ENCODE measurements at places on chromosomes 3 and 15.

DNA sequence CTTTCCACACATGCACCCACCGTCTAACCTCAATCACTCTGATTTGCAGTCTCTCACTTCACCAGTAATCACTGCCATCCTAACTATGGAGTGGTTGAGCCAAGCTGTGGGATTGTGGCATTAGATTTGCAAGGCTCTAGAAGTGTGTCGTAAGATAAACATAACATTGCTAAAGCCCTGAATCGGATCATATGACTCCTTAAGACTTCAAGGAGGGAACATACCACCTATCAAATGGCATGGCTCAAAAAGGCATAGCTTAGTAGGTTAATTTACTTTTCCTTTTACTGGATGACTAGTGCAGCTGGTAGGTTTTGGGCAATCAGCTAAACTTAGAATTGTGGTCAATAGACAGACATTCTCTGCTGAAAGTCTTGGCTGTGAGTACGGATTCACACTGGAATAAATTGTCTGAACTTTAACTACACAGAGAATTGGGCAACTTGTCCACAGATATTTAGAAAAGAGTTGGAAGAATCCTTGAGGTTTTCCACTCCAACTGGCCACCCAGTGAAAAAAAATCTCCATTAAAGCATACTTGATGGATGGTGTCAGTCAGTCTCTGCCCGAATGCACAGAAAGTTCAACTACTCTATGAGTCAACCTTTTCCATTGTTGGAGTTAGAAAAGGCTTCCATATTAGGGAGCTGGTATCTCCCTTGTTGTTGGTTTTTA lies 476.7 kb upstream of the CBLB start:
- no peak for DNase-seq

- DNase-seq = no peak
These were observed 155.1 kb upstream of the CNTN4 start for GRCh38 chr3:1943395-1944118.

- no peak for DNase-seq
These were observed 389.8 kb upstream of the KCNMB2 start for GRCh38 chr3:178146406-178146831.

GRCh38 chr3:102087236-102087635 lies 237.9 kb downstream of the NFKBIZ start:
- no peak for DNase-seq

- DNase-seq = no peak
These were observed 1.2 kb downstream of the GBE1 start for GRCh38 chr3:81760215-81760614.

DNA sequence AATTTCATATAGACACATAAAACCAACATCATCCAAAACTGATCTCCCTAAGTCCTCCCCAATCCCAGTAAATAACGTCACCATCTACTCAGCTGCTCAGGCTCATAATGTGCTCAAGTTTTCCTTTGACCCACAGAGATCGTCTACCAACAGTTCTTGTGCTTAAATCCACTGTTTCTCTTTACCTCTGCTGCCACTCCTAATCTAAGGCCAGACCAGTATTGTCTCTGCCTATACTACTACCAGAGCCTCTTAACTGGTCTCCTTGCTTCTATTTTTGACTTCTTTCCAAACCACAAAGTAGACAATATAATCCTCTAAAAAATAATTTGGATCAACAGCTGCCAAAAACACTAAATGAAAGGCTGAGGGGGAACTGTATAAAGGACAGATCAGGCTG lies 65.3 kb downstream of the CLASP2 start:
- no peak for DNase-seq

DNA sequence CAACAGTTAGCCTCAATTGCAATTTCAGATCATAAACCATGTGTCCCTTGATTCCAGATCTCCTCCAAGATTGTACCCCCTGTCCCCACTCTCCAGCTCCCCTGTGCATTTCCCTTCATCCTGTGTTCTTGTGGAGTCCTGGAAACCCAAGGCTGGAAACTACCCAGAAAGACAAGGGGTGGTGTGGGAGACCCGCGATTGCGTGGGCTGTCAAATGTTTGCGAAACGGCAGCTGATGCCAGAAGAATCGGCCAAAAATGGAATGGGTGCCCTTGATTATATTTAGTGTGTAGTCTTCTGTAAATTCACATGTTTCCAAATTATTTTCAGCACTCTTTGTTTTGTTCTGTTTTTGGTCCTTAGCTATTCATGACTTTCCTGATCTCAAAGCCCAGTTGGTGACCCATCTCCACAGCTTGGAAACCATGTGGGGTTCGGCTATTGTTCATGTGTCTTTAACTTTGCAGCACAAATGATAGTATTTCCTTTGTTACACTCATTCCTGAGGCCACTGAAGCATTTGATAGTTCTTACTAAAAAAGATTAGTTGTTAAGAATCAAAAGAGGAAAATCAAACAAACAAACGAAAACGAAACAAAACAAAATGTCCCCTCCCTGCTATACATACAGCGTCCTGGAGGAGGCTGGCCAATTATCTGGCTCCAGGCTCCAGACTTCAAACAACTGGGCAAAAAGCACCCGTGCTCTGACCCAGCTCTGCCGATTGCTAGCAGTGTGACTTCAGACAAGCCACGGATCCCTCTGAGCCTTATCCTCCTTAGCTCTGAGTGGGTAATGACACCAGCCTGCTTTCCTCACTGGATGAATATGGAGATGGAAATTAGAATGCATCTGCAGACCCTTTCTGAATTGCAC lies 120.9 kb downstream of the CACNA2D3 start:
- no peak for DNase-seq

DNA sequence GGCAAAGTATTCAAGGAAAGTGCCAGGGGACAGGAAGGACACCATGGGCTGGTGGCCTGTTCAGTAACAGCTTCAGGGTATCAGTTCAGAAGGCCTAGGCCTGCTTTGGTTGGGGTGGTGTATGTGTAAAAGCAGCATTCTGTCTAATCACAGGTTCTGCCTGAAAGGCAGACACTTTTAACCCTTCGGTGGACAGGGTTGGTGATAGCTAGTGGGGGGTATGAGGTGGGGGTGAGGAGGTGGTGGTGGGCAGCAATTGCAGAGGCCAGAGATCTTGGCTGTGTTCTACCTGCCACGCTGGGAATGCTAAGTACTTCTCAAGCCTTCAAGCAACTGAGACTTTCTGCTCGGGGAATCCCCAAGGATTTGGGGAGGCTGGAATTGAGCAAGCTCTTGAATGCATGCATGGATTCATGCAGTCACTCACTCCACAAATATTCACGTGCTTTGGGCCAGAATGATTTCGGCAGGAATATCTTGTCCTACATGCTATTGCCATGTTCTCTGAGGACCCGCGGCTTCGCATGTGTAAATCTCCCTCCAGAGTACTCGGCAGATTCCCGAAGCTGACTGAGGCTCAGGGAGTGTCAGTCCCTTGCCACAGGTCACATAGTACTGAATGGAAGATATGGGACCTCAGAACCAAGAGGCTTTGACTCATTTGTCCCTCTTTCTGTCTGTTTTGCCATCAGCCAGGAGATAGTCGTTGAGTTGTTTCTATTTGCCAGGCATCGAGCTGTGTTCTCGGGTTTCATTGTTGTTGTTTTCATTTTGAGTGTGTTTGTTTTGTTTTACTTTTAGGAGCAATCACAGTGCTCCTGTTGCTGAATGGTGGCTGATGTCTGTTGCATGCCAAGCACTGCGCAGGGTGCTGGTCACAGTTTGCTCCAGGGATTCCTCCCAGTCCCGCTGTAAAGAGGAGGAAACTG lies 65.5 kb downstream of the SMAD3 start:
- DNase-seq = no peak

GRCh38 chr15:71646767-71647486 lies 163.4 kb upstream of the NR2E3 start:
- no peak for DNase-seq

DNA sequence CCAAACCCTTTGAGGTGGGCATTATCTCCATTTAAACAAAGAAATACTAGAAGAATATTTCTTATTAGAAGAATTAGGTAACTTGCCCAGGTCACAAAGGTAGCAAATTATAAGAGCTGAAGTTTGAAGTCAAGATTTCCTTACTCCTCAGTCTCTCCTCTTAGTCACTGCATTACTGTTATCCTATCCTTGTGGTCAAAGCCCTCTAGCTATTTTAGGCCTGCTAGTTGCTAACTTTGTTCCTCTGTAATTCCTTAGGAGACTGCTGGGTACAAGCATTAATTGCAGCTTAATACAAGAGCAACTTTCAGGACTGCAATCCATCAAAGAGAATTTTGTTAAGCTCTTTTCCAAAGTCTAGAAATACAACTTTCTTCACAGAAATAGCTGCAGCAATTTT lies 528.2 kb downstream of the ZIC1 start:
- no peak for DNase-seq

Measured in KG1 (cell line).